Lower leg skin (tissue), 4 donors: ENCODE measurements at places on chromosomes 12 and 14. TPM values are rescaled to one million over a fixed set of nuclear protein-coding genes. Genes with fewer than 3 reads are reported as not detected.

PROX2 gene
- total RNA-seq, result not detected

PTPN6 gene
- 31.8 TPM for total RNA-seq

FOS gene
- 448 TPM for total RNA-seq

TMCC3 gene
- total RNA-seq, result 18.2 TPM

BRAP gene
- total RNA-seq, result 25.2 TPM

FIGNL2 gene
- not detected for total RNA-seq

PPP4R4 gene
- total RNA-seq, result 8.6 TPM

- no peak for DNase-seq
Observed at GRCh38 chr12:5258498-5258897, 173.4 kb upstream of the NTF3 start.

DNA sequence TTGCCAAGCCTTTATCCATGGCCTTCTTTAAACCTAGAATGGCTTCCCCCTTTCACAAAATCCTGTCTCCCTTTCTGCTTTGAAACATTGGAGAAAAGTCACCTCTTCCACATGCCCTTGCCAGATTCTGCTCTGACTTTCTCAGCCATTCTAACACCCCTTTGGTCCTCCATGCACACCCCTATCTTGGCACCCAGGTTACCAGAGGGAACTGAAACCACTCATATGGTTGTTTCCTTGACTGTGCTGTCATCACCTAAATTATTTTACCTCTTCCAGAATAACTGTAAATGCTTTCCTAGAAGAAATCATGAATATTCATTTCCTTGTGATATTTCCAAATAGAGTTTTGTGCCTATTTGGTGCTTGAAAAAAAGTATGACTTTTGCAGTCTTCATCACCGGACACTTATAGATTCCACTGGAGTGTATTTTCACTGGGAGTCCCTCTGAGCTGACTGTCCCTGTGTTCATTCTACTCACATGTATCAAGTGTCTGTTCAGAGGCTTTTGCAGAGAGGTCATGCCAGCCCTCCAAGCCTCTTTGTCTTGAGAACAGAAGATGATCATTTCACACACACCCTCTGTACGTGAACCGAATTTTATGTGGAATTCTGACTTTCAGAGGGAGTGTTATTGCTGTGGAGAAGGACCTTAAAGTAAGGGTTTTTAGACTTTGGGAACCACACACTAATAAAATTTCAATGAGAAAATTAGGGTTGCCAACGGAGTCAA, 74.1 kb downstream of the PLXNC1 start:
- DNase-seq, result no peak

GRCh38 chr12:14213542-14213941, 151.9 kb upstream of the ATF7IP start:
- DNase-seq, result no peak

GRCh38 chr12:46266869-46267574, 1.8 kb downstream of the SLC38A1 start:
- peak; percentile 92 for DNase-seq

- DNase-seq, result no peak
Observed at GRCh38 chr12:53825246-53826081, 73.7 kb upstream of the CISTR start.

DNA sequence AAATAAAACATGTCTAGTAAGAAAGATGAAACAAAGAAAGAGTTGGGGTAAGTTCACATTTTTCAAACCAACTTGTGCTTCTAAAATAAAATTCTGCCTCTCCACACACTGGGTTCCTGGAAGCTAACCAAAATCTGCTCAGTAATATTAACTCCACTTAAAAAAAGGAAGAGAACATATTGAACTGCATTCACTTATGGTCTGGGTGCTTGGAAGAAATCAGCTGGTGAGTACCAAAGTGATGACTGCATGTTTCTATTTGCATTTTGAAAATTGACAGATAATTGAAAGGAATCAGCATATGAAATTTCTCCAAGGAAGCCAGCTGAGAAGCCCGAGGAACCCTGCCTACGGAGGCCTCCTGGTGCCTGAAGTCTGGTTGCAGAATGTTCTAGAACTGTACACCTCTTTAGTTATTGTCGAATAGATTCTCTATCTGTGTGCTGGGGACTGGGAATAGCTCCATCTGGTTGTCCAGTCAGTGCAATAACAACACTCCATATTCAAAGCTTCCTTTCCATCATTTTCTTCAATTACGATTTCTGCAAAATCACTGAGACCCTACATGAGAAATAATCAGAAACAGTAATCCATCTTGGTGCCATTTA, 836.1 kb downstream of the VRK1 start:
- no peak for DNase-seq

GRCh38 chr14:91159182-91159581, 45.3 kb downstream of the DGLUCY start:
- DNase-seq, result no peak

DNA sequence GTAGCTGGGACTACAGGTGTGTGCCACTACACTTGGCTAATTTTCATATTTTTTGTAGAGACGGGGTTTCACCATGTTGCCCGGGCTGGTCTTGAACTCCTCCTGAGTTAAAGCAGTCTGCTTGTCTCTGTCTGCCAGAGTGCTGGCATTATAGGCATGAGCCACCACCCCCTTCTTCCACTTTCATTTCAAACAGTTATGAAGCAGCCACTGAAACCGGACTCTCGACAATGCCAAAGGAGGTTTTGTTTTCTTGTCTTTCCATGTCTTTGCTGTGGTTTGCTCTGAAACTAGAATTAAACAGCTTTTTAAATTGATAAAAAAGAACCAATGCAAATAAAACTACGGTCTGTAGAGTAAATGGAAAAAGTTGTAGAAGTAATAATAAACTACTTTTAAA, 30.4 kb downstream of the RAP1B start:
- DNase-seq, result no peak

DNA sequence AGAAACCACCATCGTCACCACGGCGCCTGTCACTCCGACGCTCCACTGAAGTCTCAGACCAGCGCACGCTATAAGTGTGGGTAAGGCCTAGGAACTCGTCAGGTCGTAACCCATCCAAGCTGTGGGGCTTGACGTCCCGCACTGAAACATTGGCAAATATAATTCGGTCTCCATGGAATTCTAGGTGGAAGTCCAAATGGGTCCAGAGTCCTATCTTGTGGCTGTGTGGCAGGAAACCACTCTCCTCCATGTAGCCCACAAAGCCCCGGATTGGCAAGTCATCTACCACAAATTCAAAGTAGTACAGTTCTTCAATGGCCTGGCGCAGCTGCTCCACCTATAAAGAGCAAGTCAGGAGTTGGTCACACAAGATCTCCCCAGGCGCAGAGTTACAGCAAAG, 2.3 kb downstream of the TM9SF1 start:
- DNase-seq, result no peak

DNA sequence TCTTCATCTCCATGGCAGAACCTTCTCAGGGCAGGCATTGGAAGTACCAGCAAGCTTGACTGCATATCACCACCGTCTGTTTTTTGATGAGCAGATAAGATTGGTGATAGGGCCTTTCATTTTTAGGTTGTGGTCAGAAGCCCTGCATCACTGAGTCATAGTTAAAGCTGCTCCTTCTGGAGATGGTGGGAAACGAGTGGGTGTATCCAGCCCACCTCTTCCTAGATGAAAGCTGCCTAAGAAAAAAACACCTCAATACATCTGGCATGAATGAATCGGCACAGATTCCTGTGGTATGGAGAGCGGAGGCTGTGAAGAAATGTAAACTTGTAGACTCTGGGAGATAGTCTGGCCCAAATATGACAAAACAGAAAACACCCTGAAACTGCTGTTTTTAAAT, 248.7 kb upstream of the EGLN3 start:
- no peak for DNase-seq

DNA sequence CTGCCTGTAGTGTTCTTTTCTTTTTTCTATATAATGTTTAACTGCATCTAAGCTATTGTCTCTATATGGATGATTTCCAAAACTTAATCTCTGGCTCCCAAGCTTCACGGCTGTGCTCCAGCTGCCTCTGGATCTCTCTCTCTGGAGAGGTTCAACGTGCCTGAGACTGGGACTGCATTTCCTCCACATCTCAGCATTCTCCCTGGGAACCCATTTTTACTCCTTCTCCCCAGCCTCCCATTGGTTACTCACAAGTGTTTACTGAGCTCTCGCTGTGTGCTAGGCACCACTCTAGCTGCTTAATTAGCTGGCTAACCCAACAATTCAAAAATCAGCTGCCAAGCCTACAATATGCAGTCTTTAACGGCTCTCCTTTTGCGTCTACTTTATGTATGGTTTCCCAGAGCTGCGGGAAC, 34.7 kb downstream of the FBXL14 start:
- no peak for DNase-seq

- no peak for DNase-seq
Observed at GRCh38 chr12:19778172-19778571, 338.9 kb downstream of the AEBP2 start.

- peak; percentile 62 for DNase-seq
Observed at GRCh38 chr14:105876158-105876557, 349.8 kb downstream of the TMEM121 start.

DNA sequence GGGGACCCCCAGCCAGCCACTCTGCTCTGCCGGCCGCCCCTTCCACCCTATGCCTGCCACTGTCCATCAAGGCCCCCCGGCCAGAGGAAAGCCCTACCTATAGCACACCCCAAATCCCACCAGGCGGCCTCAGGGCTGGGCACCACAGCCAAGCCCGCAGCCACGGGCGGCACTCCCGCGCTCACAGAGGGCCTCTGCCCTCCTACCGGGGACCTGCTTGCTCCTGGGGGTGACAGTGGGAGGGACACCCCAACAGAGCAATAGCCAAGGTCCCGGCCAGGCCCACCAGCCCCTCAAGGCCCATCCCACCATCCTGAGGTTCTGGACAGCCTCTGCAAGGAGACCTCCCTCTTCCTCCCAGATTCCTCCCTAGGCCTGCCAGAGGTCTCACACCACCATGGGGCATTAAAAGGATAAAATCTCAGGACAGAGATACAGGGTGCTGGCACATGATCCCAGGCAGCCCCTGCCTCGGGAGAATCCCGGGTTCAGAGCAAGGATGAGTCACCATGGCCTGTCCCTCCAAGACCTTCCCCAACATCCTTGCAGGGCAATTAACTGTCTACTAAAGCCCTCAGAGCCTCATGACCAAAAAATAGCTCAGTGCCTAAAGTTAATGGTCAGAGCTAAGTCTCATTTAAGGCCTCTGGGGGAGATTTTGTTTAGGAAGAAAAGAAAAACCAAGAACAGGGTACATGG, 17.1 kb downstream of the CCDC85C start:
- no peak for DNase-seq

DNA sequence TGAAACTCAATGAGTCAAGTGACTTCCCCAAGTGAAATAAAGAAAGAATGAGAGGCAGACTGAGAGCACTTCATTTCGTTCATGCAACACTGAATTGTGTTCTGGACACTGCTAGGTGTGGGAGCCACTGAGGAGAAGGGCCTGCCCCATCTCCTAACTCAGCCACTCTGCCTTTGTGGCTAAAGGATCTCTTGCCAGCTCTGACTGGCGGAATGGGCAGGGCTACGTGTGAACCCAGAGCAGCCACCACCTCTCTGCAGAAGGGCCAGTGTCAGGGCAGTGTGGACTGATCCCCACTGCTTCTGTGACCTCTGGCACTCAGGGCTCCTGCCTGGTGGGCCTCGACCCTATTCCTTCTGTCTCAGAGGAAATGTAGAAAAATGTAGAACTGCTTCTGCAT, 46.5 kb upstream of the GZMB start:
- DNase-seq, result no peak

- peak; percentile 36 for DNase-seq
Observed at GRCh38 chr12:107091989-107092641, 1.2 kb downstream of the CRY1 start.

- no peak for DNase-seq
Observed at GRCh38 chr12:85963326-85963725, 89.2 kb downstream of the NTS start.

DNA sequence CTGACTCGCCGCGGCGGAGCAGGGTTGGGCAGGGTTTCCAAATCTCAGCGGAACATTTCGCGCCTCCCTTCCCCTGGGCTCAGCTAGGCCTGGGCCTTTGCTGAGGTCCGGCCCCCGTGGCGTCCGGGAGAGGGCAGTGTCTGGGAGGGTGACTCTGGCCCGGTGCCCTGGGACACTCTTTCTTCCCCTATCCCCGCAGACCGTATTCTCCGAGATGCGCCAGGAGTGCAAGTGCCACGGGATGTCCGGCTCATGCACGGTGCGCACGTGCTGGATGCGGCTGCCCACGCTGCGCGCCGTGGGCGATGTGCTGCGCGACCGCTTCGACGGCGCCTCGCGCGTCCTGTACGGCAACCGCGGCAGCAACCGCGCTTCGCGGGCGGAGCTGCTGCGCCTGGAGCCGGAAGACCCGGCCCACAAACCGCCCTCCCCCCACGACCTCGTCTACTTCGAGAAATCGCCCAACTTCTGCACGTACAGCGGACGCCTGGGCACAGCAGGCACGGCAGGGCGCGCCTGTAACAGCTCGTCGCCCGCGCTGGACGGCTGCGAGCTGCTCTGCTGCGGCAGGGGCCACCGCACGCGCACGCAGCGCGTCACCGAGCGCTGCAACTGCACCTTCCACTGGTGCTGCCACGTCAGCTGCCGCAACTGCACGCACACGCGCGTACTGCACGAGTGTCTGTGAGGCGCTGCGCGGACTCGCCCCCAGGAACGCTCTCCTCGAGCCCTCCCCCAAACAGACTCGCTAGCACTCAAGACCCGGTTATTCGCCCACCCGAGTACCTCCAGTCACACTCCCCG, 3.0 kb downstream of the WNT1 start:
- DNase-seq, result no peak

- DNase-seq, result no peak
Observed at GRCh38 chr12:38875586-38876228, 29.7 kb downstream of the CPNE8 start.

- no peak for DNase-seq
Observed at GRCh38 chr12:125406131-125406530, 340.9 kb downstream of the AACS start.

GRCh38 chr14:99164712-99165111, 107.3 kb downstream of the BCL11B start:
- DNase-seq, result no peak

DNA sequence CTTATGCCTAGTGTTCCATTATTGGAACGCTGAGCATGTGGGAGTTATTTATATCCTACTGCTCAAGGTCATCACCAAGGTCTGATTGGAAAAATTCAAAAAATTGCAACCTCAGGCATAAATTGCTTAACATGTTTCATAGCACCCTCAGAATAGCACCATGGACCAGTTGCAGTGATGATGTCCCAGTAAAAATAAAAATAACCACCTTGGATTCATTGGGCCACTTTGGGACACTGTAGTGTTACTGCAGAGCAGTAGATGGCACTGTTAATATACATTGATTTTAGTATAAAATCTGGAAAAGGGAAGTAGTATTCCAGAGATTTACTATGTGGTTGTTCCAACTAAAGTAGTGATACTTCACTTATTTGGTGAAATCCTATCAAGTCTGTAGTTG, 31.0 kb upstream of the PTCSC3 start:
- no peak for DNase-seq

GRCh38 chr14:66009089-66009488, 477.1 kb upstream of the CCDC196 start:
- DNase-seq, result no peak

DNA sequence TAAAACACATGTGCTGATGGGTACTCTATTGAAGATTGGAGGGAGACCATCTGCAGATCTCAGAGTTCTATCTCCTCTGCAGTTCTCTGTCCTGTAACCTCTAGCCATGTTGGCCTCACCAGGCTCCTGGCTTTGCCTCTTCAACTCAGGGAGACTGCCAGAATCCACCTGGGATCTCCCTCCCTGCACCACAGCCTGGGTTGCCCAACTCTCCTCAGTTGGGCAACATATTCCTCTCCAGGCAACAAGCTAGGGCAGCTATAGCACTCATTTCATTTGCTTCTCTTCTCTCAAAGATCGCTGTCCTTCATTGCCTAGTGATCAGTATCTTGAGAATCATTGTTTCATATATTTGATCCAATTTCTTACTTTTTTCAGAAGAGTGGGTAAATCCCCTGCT, 28.8 kb downstream of the CKAP4 start:
- no peak for DNase-seq

- peak; percentile 64 for DNase-seq
Observed at GRCh38 chr12:2294651-2295475, 242.1 kb downstream of the CACNA1C start.
